Fibroblast of skin of scalp (primary cell): ENCODE measurements at places on chromosomes 4 and X.

GRCh38 chr4:144014808-144015207 lies 4.4 kb downstream of the GYPB start:
- no peak for DNase-seq

DNA sequence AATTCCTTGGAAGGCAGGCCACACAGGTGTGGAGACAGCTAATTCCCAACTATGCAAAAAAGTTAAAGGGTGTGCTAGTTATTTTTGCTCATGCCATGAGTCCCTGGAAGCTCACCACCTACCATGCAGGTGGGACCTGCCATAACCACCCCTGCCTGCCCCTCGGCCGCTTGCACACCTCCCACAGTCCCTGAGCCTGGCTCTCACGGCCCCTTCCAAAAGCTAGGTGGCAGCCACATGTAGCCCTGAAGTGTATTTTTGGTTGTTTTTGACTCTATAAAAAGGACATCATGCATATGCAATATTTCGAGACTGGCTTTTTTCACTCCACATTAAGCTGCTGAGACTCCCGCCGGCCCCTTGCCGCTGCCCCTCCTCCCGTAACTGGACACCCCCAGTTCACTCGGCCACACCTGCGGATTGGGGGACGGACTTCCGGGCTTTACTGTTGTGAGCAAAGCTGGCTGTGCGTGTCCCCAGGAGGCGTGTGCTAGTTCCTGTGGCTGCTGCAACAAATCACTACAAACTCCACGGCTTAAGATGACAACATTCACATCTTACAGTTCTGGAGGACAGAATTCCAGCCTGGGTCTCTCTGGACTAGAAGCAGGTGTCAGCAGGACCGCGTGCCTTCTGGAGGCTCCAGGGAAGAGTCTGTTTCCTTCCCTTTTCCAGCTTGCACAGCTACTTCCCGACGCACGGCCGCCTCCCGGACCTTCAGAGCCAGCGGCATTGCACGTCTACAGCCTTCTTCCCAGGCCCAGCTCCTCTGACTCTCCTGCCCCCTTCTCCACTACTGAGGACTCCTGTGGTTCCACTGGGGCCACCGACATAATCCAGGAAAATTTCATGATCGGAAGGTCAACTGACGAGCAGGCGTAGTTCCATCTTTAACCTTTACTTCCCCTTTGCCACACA lies 24.8 kb downstream of the ZFYVE28 start:
- no peak for DNase-seq

DNA sequence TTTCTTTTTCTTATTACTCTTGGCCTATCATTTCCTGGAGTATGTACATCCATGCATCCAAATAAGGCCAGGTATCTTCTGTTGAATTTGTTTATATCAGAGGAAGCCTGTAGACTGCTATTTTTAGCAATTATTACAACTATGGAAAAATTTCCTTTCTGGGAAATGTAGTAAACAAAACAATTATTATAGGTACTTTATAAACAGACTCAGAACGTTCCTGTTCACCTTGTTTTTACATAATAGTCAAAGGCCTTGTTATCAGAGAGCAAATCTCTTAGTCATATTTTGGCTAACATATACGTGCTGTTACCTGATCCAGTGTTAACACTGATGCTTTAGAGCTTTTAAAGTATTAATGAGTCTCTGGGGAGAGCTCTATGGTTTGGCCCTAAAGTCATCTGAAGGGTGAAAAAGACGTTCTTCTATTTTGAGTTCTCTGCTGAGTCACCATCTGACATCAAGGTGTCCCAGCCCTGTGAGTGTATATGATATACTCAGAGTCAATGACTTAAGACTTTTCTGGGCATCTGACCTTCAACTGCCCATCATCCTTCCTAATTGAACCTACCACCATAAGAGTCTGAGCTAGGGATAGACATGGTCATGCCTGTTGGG lies 7.3 kb downstream of the SPARCL1 start:
- DNase-seq: no peak

DNA sequence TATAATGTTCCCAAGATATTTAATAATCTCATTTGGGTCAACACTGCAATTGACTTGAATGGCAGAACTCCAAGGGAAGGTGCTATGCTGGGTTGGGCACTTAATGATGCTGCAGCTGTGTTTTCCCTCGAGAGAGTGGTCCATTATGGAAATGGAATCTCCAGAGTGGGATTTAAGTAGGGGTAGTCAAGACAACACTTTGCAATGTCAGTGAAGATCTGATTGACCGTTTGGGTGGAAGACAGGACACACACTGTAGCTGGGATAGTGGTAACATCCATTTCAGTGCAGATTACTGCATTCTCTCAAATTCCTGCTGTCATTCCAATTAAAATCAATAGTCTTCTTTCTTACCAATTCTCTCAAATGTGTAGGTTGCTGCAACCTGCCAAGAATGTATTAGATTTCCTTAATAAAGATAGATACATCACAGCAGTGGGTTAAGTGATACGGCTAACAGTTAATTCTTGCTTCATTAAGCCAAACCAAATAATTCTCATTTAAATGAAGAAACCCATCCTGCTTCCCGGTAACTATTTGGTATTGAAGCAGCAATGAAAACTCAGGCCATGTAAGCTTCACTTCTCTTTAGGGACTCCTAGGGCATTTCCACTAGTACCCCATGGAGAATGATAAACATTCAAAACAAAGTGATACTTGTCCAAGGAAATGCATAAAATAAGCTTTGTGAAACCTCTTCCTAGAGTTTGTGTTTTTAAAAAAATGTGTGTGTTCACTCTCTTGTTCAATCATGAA lies 40.5 kb upstream of the RASGEF1B start:
- DNase-seq: no peak

GRCh38 chrX:84161641-84162040 lies 26.4 kb downstream of the RPS6KA6 start:
- no peak for DNase-seq

DNA sequence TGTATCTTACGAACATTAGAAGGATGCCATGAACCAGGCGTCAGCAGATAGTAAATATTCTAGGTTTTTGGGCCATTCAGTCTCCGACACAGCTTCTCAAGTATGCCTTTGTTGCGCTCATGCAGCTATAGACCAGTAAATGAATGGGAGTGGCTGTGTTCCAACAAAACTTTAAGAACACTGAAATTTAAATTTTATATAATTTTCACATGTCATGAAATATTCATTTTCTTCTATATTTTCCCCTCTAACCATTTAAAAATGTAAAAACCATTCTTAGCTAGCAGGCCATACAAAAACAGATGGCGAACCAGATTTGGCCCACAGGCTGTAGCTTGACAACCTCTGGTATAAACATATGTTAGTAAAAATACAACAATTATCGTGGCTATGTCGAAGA lies 151.8 kb upstream of the KIT start:
- DNase-seq: no peak

DNA sequence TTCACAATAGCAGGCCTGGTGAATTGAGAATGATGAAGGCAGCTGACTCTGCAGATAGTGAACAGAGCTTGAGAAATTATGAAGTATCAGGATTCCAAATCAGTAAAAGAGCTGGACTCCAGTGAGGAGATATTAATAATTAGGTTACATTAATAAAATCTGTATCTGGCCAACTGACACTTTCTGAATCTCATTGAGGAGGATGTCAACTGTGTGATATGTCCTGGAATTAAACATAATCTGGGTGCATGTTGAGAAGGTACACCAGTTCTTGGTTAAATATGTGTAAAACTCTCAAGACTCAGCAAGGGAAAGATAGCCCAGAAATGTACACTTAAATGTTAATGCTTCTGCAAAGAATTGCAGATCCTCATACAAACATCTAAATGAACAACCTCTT lies 177.8 kb upstream of the SFRP2 start:
- no peak for DNase-seq

GRCh38 chr4:99100876-99101275 lies 12.3 kb upstream of the ADH5 start:
- peak; percentile 43 for DNase-seq
